ENCODE measurements at places on chromosomes 13 and 19.

- no peak for DNase-seq
Observed at GRCh38 chr13:49439609-49440008, 4.3 kb downstream of the CAB39L start.

- peak; percentile 87 for DNase-seq
Observed at GRCh38 chr19:56315077-56315828, 614 bp upstream of the ZSCAN5A start.

- no peak for DNase-seq
Observed at GRCh38 chr19:35208121-35208520, 20.4 kb downstream of the FAM187B start.

GRCh38 chr19:31419871-31420445, 70.7 kb upstream of the TSHZ3 start:
- no peak for DNase-seq

GRCh38 chr19:46299695-46300094, 2.9 kb downstream of the HIF3A start:
- no peak for DNase-seq

- DNase-seq = no peak
Observed at GRCh38 chr13:75489502-75490263, 7.7 kb upstream of the TBC1D4 start.

GRCh38 chr13:31151837-31152236, 9.9 kb downstream of the HSPH1 start:
- DNase-seq = no peak

DNA sequence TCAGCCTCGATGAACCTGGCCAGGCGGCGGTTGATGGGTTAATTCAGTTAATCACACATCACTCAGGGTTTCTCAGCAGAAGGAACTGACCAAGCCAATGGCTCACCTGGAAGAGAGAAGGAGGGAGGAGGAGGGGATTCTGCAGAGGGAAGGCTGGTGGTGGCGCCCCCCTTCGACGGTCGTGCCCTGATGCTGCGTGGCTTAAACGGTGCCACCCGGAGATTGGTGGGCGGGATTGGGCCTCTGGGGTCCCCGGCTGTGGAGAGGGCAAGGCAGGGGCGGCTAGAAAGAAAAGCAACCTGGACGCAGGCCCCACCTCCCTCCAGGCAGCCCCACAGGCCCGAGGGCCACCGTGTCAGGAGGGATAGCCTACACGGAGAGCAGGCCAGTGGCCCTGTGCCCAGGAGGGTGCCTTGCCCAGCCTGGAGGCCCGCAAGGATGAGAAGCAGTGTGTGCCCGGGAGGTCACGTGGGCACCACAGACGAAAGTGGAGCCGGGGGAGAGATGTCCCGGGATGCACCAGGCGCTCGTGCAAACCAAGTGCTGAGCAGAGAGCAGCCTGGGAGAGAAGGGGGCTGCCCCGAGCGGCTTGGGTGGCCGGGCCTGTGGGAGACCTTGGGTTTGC, 16.0 kb downstream of the CSNK1G2 start:
- DNase-seq = no peak

DNA sequence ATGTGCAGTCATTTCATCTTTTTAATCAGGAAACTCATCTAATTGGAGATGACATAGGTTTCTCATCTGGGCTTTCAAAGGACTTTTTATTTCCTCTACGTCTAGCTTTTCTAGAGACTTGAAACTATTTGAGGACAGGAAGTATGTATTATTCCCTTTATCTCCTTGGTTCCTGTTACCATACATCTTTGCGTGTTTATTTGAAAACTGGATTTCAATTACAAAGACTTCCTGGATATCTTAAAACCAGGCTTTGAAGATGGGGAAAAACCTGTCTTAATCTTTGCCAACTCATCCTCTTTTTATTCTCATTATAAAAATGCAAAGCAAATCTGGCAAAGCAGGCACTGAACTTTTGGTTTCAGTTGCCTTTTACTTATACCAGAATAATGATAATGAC, 130.5 kb downstream of the LMO7 start:
- no peak for DNase-seq

DNA sequence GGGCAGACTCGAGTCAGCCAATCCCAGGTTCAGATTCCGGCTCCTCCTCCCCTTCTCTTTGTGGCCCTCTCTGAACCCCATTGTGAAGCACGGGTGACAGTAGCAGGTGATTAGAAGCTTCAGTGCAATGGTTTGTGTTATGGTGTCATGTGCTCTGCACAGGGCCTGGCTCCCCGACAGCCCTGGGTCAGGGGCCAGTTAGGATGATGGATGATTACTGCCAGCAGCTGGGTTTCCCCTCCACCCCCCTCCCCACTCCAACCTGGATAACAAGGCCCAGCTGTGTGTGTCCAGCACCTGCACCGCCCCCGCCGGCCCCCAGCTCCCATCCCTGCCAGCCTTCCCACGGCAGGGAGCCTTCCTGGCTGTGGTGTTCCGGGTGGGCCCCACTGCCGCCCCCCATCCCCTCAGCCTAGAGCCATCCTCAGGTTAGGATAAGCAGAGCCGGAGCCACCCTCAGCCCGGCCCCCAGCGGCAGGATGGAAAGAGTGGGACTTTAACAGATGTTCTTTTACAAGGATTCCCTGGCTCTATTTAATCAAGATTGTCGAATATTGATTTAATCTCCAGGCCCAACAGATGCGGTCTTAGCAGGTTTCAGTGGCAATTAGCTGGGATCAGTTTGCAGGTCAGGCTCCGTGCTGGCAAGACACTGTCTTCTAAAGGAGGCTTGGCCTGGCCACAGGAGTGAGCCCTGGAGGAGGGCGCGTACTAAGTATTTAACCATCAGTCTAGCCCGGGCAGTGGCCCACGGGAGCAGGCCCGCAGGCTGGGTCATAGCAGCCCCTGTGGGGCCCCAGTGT, 156.2 kb downstream of the SIPA1L3 start:
- no peak for DNase-seq

GRCh38 chr13:111941845-111942447, 125.0 kb upstream of the SOX1 start:
- no peak for DNase-seq

GRCh38 chr13:44259045-44260027, 114.3 kb upstream of the SERP2 start:
- DNase-seq = no peak

DNA sequence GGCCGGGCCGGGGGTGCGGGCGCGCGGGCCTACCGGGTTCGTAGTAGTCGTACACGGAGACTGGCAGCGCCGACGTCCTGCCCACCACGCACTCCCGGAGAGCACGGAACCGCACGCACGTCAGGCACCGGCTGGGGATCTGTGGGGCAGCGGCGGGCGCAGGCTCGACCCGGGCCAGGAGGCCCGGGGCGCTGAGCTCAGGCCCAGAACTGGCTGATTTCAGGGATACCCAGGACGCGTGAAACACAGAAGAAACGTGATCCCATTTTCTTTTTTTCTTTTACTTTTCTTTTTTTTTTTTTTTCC, 9.0 kb downstream of the F2RL3 start:
- DNase-seq = no peak

- no peak for DNase-seq
Observed at GRCh38 chr13:113149711-113150549, 8.5 kb upstream of the PROZ start.

- DNase-seq = no peak
Observed at GRCh38 chr19:15787611-15788155, at the start of gene OR10H5. OR10H5 (plus strand) TSS chr19:15787661; CDS start chr19:15794049, 6,388 bp downstream.

DNA sequence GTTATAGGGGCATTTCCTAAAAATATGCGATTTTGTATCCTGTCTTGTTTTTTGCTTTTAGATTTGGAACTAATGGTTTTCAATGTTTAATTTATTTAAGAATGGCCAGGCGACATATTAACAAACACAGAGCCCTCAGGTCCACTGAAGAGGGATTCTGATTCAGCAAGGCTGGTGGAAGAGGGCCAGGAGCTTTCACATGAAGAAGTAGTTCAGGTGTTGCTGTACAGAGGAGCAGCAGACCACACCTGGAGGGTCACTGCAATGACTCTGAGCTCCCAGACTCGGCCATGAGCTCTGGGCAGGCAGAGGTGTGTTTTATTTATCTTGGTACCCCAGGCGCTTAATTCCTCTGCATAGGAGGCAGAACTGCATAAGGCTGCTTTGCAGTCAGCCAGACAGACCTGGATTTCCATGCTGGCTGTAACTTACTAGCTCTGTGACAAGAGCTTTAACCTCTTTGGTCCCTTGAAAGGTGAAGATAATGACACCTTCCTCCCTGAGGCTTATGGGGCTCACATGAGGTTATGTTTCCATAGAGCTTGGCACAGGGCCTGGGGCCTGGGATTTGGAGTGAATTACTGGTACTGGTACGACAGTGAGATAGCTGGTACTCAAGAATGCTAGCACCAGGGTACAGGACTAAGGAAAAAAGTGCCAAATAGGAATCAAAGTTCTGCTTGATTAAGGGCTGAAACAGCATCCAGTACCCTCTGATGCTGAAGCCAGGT, 184.7 kb downstream of the OXGR1 start:
- DNase-seq = no peak

- DNase-seq = no peak
Observed at GRCh38 chr19:31448221-31448657, 99.0 kb upstream of the TSHZ3 start.

DNA sequence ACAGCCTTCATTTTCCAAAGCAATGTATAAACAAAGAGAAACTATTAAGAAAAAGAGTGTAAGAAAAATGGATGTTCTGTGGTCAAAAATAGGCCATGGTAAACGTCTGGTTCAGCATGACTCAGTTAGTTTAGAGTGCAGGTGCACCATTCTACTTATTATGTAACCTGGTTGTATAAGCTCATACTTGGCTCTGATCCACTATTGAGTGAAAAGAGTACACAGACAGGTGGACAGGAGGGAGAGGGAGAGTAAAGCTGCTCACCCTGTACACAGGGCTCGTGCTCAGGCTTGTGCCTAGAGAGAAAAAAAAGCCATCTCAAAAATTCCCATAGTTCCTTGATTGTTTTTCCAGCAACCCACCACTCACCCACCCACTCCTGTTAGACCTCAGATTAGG, 85.8 kb upstream of the ZNF91 start:
- no peak for DNase-seq

DNA sequence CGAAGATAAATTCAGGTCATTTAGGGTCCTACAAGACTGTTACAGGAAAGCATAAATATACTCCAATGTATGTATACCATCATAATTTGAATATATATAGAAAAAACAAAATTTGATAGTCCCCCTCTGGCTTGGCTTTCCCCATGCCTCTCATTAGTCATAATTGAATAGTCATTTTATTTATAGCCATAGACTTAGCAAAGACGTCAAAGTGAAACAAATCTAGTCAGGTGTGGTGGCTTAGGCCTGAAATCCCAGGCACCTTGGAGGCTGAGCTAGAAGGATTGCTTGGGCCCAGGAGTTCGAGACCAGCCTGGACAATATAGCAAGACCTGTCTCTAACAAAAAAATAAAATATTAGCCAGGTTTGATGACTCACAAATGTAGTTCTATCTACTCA, 141.1 kb downstream of the TNFRSF19 start:
- no peak for DNase-seq

DNA sequence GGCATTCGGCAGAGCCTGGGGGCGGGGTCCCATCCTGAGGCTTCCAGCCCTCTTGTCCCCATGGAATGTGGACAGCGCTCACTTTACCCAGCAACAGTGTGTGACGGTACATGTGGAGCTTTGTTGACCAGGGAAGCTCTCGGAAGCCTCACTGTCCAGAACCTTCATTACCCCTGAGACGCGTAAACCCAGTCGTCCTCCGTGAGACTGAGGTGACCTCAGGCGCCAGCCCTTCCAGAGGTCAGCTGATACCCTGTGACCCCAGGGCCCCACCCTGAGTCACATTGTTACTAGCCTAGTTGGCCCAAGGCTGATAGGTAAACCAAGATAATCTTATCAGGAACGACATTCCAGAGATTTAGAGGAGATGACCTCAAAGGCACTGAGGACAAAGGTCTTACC, 10.2 kb upstream of the TMEM160 start:
- DNase-seq = no peak

DNA sequence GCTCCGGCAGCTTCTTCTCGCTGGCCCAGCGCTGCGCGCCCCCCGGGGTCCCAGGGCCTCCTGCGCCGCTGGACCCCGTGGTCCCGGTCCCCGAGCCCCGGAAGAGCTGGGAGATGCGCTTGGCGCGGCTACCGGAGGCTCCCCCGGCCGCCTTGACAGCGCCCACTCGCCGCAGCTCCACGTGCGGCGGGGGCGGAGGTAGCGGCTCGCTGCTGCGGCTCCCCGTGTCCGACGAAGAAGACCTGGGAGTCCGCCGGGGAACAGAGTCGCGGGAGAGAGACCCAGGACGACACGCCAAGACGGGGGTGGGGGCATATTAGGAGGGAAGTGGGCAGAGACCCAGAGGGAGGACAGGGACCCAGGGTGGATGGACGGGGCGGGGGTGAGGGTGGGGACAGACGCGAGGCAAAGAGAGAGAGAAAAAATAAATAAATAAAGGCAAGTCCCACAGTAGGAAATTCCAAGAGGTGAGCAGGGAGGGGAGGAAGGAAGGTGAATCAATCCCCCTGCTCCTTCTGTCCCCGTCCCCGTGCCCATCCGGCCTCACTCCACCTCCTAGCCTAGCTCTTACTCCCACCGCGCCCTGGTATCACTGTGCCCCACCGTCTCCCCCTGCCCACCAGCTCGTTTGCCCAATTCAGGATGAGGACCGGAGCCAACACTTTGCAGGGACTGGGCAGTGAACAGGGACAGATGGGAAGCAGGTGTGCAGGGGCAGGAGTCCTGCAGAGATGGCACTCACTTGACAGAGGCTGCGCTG, 826 bp downstream of the RASIP1 start:
- DNase-seq = no peak
